Panc1 (cell line): ENCODE measurements at places on chromosomes 4 and X.

- H3K27me3 ChIP-seq, result no peaks in the 10 kb centered on the region
- H3K4me1 ChIP-seq, result no peaks in the 10 kb centered on the region
- H3K27ac ChIP-seq, result no peak overlapping the region
- DNase-seq, result no peak
- H3K36me3 ChIP-seq, result peaks cover 4% of the 10 kb centered on the region; the same call in 1 of the 2 replicates
Measured at GRCh38 chr4:184706453-184706852, 27.4 kb downstream of the CENPU start.

GRCh38 chrX:88072339-88073030 is 554.9 kb downstream of the KLHL4 start:
- no peaks in the 10 kb centered on the region for H3K36me3 ChIP-seq
- H3K4me1 ChIP-seq, result no peaks in the 10 kb centered on the region
- H3K27ac ChIP-seq, result no peak overlapping the region
- DNase-seq, result no peak

- no peak overlapping the region for H3K4me3 ChIP-seq
- H3K36me3 ChIP-seq, result no peaks in the 10 kb centered on the region
- no peak overlapping the region for H3K27ac ChIP-seq
Measured at GRCh38 chrX:149799095-149799714, 17.5 kb downstream of the MAGEA9 start.

DNA sequence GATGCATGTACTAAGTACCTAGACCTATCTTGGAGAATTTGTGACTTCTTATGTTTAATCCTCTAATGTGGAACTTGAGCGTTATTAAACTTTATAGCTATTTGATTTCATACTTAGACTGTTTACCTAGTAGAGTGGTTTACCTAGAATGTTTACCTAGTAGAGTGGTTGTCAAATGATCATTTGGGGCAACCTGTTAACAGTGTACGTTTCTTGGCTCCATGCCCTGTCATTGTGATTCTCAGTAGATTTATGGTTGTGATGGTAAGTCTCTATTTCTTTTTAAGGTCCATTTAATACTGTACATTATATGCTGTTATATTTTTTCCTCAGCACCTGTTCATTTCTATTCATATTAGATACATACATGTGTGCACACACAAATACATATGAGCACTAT is 233.0 kb upstream of the MAD2L1 start:
- no peaks in the 10 kb centered on the region for H3K36me3 ChIP-seq
- no peaks in the 10 kb centered on the region for H3K4me1 ChIP-seq
- no peak for DNase-seq
- no peaks in the 10 kb centered on the region for H3K27me3 ChIP-seq
- no peak overlapping the region for H3K27ac ChIP-seq
- no peak overlapping the region for H3K4me3 ChIP-seq

- no peaks in the 10 kb centered on the region for H3K36me3 ChIP-seq
- no peaks in the 10 kb centered on the region for H3K27me3 ChIP-seq
- no peak overlapping the region for H3K27ac ChIP-seq
- no peaks in the 10 kb centered on the region for H3K4me1 ChIP-seq
- no peak overlapping the region for H3K4me3 ChIP-seq
Measured at GRCh38 chr4:174592985-174593335, 70.7 kb upstream of the HPGD start.

DNA sequence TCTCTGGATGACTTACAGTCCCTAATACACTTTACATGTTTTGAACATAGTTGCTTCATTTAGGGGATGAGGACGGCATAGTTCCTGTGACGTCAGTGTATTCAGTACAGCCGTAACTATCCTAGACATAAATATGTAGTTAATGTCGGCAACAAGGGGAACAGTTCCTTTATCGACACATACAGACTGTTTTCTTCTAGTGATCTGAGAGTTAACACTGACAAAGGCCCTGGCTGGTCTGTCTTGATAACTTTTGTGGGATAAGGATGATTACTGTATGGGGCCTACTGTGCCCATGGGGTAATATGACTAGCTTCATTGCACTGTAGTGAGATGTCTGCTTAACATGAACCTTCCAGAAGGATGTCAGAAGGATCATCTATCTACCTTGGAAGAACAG is 131.2 kb downstream of the ZNF518B start:
- no peak overlapping the region for H3K27ac ChIP-seq
- H3K36me3 ChIP-seq, result no peaks in the 10 kb centered on the region
- DNase-seq, result no peak
- H3K27me3 ChIP-seq, result no peaks in the 10 kb centered on the region; the same call in 1 of the 2 replicates

DNA sequence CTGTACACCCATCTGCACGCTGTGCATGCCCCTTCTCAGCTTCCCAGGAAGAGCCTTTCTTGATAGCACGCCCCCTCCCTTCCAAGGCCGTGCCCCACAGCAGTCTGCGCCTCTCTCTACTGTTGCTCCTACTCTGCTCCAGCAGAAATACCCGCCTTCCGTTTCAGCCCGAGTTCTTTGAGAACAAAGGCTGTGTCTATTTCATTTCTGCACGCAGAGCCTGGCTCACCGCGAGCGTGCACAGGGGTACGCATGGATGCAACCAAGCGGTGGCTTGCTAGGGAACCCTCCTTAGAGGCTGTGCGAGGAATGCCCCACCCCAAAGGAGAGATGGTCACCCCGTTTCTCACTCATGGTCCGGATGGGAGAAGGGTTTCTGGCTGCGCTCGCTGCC is 485 bp downstream of the AADAT start:
- H3K4me3 ChIP-seq, result peak overlapping the region; percentile 68
- no peaks in the 10 kb centered on the region for H3K27me3 ChIP-seq
- DNase-seq, result no peak
- H3K27ac ChIP-seq, result peak overlapping the region; percentile 29; the same call in 1 of the 2 replicates
- no peaks in the 10 kb centered on the region; the same call in 1 of the 2 replicates for H3K36me3 ChIP-seq

GRCh38 chr4:30767147-30767845 is 47.1 kb downstream of the PCDH7 start:
- peak overlapping the region; percentile 74 for H3K27ac ChIP-seq
- DNase-seq, result no peak
- peaks cover 34% of the 10 kb centered on the region for H3K4me1 ChIP-seq
- H3K27me3 ChIP-seq, result no peaks in the 10 kb centered on the region
- H3K36me3 ChIP-seq, result no peaks in the 10 kb centered on the region

- H3K27ac ChIP-seq, result no peak overlapping the region
- H3K27me3 ChIP-seq, result no peaks in the 10 kb centered on the region
- no peaks in the 10 kb centered on the region for H3K4me1 ChIP-seq
- H3K4me3 ChIP-seq, result no peak overlapping the region
- DNase-seq, result no peak
- no peaks in the 10 kb centered on the region for H3K36me3 ChIP-seq
Measured at GRCh38 chr4:28360681-28361080, 1500.0 kb downstream of the STIM2 start.

GRCh38 chr4:158823461-158823873 is 54.6 kb downstream of the FNIP2 start:
- H3K27me3 ChIP-seq, result no peaks in the 10 kb centered on the region
- H3K36me3 ChIP-seq, result no peaks in the 10 kb centered on the region
- H3K4me3 ChIP-seq, result no peak overlapping the region
- H3K4me1 ChIP-seq, result peaks cover 27% of the 10 kb centered on the region

DNA sequence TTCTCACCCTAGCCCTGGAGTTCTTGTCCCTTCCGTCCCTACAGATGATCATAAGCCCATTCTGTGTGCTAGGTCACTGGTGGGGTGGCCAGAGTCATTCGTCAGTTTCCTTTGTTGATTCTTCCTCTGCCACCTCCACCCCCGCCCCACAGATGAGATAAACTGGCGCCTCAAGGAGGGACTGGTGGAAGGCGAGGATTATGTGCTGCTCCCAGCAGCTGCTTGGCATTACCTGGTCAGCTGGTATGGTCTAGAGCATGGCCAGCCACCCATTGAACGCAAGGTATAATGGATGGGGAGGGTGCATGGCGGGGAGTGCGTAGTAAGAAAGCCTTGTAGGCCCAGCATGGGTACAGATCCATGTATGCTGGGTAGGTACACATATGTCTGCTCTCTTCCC is 6.4 kb downstream of the USP11 start:
- DNase-seq, result no peak
- no peak overlapping the region for H3K27ac ChIP-seq

DNA sequence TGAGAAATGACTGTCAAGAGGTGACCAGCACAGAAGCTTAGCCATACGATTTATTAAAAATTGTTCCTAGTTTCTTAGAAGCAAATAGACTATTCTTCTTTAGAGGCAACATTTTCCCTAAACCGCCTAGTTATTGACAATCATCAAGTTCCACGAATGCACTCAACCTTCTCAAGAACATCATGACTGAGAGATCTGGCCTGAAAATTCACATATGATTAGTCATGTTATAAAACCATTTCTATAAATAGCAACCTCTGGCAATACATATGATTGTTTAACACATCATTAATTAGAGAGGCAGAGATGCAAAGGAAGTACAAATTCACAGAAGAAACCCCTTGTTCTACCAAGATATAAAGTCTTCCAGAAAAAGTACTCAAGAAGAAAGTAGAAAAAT is 6.7 kb downstream of the NUP62CL start:
- H3K4me3 ChIP-seq, result no peak overlapping the region
- H3K27ac ChIP-seq, result no peak overlapping the region
- no peaks in the 10 kb centered on the region for H3K4me1 ChIP-seq
- no peaks in the 10 kb centered on the region for H3K27me3 ChIP-seq
- DNase-seq, result no peak

GRCh38 chrX:31280580-31280979 is 208.7 kb upstream of the FTHL17 start:
- DNase-seq, result no peak
- H3K27ac ChIP-seq, result no peak overlapping the region
- H3K36me3 ChIP-seq, result no peaks in the 10 kb centered on the region
- H3K4me3 ChIP-seq, result no peak overlapping the region
- no peaks in the 10 kb centered on the region for H3K27me3 ChIP-seq
- H3K4me1 ChIP-seq, result no peaks in the 10 kb centered on the region

DNA sequence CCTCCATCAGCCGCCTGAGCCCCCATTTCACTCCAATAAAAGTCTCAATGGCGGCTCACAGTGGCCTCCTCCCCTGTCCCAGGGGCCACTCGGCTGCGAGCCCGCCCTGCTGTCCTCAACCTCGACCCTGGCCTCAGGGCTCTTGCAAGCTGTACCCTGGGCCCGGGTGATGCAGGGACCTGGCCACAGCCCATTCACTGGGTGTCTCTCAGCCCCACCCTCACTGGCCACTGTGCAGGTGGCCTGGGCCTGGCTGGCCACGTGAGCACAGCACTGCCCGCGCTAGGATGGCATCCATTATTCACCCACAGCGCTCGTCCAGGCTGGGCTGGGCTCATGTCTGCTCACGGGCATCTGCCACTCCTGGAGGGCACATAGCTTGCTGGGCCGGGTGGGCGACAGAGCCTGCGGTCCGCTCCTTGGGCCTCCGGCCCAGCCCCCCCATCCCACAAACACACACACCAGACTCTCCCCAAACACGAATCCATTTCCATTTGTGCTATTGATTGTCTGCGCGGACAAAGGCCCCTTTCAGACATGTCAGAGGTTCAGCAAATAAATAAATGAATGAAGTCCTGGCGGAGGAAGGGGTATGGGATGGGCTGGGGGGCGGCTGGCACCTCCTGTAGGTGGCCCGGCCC is 16.5 kb upstream of the FGFR3 start:
- H3K4me3 ChIP-seq, result no peak overlapping the region
- DNase-seq, result no peak
- H3K36me3 ChIP-seq, result no peaks in the 10 kb centered on the region
